NCI-H748 treated with DMSO at 0.1 percent for 48 hours (cell line): ENCODE measurements at places on chromosomes 16 and 17.

DNA sequence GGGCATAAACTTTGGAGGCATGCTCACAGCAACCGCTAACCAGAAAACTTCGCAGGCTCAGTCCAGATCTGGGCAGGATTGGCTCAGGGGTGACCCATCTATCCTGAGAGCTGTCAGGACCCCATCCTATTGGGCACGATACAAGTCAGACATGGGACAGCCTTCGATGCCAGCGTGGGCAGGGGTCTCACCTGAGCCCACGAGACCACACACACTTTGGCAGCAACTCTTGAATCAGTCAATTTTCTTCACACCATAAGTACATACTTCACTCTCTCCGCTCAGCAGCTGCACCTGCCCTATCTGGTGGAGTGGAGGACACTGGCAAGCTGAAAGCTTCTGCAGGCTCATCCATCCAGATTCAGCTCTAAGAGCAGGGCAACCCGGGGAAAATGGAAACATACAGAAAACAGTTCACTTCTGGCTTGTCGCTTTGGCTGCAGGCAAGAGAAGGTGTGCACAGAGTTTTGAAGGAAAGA is 48.3 kb downstream of the ZFHX3 start:
- no peak for DNase-seq

DNA sequence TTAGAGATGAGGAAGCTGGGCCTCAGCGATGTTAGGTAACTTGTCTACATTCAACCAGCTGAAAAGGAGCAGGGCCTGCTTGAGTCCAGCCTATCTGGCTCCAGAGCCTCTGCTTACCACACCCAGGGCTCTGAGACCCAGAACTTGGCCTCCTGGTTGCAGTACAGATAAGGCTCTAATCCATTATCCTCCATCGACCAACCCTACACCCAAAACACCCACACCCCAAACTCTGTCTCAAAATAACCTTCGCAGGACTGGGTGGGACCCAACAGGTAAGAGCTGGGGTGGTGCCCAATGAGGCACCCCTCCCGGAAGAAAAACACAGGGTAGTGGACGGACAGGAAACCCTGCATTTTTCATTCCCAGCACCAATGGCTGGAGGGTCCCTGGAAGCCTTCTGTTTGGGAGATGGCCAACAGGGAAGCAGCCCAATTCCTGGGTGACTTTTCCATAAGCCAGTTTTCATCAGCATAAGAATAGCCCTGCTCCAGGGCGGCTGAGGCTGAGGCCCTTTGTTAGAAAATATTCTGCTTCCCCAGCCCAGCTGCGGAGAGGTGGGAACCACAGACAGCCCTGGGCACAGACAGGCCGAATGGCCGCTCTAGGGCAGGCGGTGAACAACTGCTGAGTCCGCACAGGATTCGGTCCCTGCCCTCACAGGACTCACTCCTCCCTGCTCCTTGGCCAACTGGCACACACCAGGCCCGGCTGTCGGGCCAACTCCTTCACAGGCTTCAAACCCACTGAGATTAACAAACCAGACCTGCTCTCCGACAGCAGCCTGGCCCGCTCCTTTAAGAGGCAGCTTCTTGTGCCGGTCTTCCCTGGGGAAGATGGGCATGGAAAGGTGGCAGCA is 9.8 kb downstream of the SMIM5 start:
- DNase-seq = no peak

GRCh38 chr16:22664132-22664531 is 149.8 kb upstream of the HS3ST2 start:
- DNase-seq = no peak

DNA sequence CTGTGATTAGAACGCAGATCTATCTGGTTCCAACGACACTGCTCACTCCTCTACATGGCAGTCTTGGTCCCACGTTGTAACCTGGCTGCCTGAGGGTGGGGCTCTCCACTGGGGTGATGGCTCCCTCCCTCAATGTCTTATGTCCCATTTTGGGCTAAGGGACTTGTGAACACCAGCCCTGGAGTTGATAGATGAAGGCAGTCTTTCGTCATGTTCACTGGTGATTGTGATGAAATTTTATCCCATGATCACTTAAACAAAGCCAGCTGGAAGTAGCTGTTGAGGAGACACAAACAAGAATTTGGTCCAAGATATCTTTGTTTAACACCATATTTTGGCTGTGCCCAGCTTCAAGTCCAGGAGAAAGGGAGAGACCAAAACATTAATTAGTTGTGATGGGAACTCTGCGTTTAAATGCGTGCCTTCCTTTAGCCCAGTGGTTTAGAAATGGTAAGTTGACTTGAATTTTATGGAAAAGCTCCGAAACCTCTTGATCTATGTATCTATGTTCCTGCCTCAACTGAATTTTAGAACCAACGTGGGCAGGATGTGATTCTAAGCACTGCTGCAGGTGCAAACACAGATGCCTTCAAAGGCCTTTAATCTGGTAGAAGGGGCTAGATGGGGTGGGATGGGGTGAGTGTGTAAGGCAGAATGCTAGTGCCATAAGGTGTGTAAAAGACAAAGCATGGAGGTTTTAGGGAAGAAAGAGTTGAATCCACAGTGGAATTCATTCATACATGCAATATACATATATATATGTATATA is 186.8 kb upstream of the IRX3 start:
- no peak for DNase-seq

- DNase-seq = no peak
Measured at GRCh38 chr16:55010492-55011160, 80.0 kb downstream of the IRX5 start.

DNA sequence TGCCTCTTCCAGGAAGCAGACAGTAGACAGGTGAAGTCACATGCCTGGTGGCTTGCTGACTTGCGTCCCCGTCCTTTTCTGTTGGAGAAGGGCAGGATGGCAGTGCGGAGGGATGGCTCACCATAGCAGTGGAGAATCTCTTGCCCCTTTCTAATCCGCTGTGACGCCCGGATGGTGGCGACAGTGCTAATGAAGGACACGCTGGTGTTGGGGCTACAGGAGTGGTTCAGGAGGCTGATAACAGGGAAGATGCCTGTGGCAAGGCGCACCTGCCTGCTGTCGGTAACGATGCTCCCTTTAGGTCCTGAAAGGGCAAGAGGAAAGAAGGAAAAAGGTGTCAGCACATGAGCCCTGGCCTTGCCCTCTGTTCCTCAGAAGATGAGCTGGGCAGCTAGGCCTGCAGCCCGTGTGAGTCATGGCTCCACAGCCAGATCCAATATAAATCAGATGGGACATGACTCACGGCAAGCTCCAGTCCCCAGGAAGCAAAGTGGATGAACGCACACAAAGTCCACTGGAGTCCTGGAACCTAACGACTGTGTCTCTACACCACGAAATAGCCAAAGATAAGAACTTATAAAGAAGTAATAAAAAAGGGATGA is 25.5 kb downstream of the SERPINF1 start:
- DNase-seq = no peak

DNA sequence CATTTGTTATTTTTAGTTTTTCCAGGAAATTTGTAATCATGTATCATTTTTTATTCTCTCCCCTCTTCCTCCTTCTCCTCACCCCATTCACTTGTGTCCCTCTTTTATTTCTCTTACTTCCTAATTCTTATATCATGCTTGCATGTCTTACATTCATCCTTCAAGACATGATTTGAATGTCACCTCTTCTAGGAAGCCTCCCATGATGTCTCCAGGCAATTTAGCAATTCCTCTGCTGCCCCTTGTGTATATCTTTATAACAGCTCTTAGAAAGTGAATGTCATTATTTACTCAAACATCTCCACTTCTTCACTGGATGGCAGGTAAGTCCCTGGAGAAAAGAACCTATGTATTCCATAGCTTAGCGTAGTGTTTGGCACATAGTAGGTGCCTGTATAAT is 7.8 kb downstream of the HNF1B start:
- DNase-seq = no peak

- DNase-seq = no peak
Measured at GRCh38 chr17:6408735-6409134, 26.2 kb downstream of the AIPL1 start.
